ENCODE measurements at places on chromosomes 7 and 10.
A peak's percentile ranks its signal among the peaks of the same experiment; 100 is the strongest.

DNA sequence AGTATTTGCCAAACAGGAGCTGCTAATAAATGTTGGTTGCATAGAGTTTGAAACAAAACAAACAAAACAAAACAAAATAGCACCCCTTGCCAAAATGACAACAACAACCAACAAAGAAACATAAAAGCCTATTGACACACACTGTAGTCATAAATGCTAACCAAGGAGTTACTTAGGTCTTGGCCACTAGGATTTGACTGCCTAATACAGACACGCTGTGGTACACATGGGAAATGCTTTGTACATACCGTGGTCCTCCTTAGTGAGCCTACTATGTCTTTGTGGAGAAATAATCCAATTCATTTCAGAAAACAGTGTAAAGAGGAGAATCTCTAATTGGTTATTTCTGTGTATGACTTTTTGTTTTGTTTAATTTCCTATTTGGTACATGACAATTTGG, 53.2 kb upstream of the MTPN start:
- DNase-seq, result no peak

DNA sequence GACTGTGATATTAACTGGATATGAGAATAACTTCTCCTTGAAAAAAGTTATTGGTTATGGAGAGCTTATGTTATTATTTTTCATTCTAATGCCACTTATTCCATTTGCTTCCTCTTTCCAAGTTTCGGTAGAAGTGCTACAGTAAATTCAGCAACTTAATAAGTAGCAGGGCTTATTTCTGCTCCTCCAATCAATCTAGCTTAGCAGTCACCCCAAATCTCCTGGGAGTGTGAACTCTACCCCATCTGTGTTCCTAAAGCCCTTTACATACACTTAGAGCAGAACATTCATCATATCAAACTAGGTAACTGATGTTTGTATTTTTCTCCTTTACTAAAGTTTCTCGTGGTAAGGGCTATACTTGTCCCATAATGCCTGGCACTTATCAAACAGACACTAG, 8.7 kb downstream of the ARL3 start:
- DNase-seq, result no peak

GRCh38 chr10:82206831-82207230, 331.8 kb downstream of the NRG3 start:
- no peak for DNase-seq

DNA sequence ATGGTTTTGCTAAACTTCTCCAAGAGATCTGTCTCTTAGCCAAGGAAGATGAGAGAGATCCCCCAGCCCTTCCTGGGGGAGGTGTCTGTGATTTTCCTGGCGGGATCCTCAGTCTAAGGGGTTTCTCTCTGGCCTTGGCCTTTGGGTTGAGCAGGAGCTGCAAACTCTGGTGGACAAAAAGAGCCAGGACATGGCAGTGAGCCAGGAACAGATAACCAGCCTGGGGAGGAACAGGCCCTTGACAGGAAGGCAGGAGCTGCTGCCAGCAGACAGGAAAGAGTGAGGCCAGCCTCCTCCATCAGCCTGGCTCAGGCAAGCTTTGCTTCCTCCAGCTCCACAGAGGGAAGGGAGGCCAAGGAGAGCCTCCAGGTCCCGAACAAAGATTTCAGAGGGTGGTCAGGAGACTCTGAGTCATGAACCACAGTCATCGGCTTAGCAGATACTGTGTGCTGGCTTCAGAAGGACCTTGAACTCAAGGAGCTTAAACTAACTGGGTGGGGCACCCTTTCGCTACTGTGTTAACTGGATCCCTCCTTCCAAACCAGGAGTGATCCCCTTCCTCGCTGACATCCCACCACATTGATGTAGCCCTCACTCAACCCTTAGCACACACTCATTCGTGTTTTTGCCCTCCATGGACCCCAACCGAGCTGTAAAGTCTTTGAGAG, 34.7 kb downstream of the DDIT4 start:
- DNase-seq, result no peak

DNA sequence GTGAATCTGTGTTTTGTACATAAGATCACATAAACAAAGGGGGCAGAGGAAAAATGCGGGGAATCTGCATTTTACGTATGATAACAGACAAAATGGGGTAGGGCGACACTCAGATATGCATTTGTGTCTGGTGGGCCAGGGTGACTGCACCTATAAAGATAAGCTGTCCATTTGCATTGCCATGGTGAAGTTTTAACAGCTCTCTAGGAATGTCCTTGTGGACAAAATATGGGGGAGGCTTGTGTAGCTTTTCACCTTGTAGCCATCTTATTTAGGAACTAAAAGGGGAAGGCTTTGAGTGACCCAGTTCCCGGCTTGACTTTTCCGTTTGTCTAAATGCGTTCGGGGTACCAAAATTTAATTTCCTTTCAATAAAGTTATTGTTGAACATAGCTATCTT, 92.4 kb upstream of the AGBL3 start:
- DNase-seq, result no peak

- peak; percentile 42 for DNase-seq
Measured at GRCh38 chr10:6528198-6528950, 51.7 kb downstream of the PRKCQ start.

- DNase-seq, result no peak
Measured at GRCh38 chr7:11681461-11681860, 150.5 kb downstream of the THSD7A start.

DNA sequence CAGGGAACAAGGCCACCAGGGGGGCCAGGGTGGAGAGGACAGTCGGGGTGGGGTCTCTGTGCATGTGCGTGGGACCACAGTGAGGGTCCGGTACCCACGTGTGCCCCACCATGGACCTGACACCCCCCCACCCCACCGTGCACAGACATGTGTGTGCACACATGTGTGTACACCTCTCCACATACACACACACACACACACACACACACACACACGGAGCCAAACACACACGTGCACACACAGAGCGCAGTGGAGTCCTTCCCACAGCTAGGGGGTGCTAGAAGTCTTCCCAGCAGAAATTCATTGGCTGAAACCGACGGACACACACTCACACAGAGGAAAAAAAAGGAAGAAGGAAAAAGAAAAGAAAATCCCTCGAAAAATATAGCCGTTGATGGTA, 42.8 kb upstream of the GNA12 start:
- peak; percentile 63 for DNase-seq

- DNase-seq, result no peak
Measured at GRCh38 chr7:116786791-116787443, 75.5 kb upstream of the CAPZA2 start.

DNA sequence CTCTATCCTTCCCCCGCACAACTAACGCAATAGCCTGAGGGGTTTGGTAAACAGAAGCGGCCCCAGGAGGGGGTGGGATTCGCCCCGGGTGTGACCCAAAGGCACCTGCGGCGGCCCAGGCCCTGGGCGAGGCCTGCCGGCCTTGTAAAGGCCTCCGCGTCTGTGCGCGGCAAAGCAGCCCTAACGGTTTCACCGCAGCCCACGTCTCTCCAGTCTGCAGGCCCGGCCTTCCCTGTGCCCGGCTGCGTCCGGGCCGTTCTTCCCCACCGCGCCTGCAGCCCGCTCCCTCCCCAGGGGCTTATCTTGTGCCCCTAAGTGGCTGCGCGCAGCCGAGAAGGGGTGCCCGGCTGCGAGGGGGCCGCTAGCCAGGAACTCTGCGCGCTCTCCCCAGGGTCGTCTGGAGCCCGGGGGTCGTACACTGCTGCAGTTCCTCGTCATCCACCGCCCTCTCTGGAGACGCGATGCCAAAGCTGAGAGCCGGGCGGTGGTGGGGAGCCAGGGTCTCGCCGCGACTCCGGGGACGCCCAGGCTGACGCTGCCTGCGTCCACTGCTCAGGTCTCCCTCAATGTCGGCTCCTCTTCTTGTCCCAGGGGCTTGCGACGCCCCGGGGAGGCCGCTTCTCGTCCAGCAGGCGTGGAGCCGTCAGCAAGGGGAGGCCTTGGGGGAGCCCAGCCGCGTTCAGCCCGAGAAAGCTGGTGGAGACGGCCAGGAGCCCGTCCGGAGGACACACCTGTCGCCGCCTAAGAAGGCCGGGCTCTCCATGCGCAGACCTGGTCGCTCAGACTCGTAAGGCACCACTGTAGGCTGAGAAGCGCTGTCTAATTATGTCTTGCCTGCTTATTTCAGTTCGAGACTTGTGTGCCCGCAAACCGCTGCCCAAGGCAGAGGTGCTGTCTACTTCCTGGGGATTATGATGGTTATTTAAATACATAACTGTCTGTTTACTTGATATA, 132.3 kb downstream of the SPAG6 start:
- no peak for DNase-seq

DNA sequence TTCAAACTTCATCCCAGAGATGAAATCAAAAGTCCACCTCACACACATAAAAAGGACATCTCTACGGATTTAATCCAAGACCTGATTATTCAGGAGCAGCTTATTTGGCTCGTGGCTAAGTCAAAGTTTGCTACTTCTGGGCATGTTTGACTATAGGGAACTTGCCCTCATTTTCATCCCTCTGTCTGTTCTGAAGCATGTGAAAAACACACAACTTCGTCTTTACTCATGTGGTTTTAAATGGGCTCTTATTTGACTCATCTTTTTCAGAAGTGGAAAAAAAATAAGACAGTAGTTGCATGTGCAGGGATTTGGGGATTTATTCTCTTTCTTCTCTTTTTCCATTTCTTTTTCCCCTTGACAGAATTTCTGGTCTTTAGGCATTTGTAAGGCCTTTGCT, 295.9 kb downstream of the TFEC start:
- DNase-seq, result no peak

DNA sequence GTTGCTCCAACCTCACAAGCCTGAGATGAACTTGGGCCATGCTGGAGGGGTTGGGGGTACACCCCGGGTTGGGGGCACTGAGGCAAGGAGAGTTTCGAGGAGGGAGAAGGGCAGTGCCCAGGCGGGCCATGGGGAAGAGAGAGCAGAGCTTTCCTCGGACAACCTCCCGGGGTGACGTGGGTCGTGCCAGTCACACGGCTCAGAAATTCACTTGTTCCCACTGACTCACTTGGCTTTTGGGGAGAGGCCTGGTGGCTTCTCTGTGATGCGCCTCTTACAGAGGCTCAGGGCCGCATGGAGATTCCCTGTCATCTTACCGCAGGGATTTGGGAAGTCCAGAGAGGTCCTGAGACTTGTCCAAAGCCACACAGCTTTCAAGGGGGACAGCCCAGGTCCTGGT, 2.9 kb downstream of the LAT2 start:
- DNase-seq, result no peak

GRCh38 chr7:129298268-129298893, 73.6 kb downstream of the AHCYL2 start:
- DNase-seq, result peak; percentile 44

GRCh38 chr10:97731346-97732051, 5.4 kb upstream of the ZFYVE27 start:
- DNase-seq, result peak; percentile 58

GRCh38 chr10:86248062-86248461, 118.5 kb downstream of the GRID1 start:
- no peak for DNase-seq

DNA sequence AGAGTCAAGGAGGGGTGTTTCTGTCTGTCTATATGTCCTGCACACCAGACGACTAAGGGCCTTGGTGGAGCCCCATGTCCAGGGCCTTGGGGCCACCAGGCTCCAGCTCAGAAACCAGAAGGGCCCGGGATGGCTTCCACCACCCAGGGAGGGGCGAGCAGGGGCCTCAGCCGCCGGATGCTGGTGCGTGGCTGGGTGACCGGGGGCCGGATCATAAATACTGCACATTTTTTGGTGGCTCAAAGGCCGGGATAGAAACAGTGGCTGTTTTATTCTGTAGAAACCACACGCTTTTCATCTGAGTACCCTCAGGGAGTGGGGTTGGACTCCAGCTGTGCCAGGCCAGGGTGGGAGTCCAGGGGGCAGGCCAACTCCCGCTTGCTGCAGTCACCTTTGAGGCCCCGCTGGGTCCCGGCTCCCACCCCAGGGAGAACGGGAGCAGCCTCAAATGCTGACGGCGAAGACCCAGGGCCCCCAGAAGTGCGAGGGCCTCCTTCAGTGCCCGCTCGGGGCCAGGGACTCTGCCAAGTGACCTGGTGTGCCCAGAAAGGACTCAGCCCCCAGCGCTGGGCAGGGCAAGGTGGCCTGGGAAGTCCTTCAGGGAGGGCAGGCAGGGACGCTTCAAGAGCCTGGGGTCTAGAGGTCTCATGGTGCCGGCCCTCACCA, 28.2 kb downstream of the PDGFA start:
- no peak for DNase-seq

DNA sequence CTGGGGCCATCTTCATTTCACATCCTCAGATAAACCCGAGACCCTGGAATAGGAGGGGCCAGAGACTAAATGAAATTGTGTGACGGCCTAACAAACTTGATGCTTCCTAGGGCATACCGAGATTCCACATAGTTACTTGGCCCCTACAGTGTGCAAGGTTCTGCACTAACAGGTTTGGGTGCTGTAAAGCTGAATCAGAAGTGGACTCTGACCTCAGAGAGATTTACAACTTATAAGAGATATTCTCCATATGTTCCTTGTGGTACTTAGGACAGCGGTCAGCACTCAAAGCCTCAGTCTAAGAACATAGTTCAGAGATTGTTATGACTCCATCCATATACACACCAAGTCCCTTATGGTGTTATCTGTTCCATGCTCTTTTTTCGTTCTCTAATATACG, 55.1 kb upstream of the FHIP2A start:
- DNase-seq, result no peak

- DNase-seq, result no peak
Measured at GRCh38 chr7:157897681-157898080, 560.9 kb downstream of the DNAJB6 start.

- DNase-seq, result no peak
Measured at GRCh38 chr10:132634241-132634946, 96.8 kb downstream of the INPP5A start.

DNA sequence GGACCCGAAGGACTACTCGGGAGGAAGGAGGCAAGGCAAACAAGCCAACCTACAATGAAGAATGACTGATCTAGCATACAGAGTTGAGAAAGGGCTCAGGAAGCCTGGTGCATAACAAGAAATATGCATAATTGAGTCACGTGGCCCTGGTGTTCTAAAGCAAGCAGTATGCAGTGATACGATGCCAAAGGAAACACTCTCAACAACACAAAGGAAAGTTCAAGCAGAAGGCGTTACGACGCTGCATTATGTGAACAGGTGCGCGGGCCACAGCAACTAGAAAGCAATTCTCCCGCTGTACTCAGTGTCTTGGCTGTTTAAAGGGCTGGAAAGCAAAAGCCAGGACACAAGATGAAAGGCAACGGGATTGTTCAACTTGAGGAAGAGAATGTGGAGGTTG, 100.8 kb downstream of the PRTFDC1 start:
- DNase-seq, result no peak

- no peak for DNase-seq
Measured at GRCh38 chr7:134084488-134085144, 42.5 kb upstream of the LRGUK start.

DNA sequence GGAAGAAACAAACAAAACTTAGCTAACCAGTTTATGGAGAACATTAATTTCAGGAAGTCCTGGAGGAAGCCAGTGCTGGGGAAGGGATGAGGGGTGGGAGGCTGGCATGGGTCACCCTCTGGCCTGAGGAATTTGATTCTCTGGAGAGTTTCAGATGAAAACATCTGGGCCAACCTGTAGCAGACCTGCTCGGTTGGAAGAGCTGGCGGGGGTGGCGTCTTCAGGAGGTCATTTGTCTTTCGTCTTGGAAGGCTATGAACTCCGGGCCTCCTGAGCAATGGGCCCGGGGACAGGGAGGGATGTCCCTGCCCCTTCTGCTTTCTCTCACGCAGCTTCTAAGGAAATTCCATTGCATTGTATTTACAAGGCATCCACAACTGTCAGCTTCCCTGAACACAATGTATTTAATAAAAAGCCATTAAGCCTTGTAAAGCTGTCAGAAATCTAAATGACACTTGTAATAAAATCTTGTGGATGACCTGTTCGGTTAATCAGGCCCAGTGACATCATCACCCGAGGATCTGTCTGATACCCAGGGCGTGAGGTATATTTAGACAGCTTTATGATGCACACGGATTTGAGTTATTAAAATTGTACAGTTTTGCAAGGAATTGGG, 250.5 kb downstream of the RAB11FIP2 start:
- DNase-seq, result no peak

All from CD4-positive, alpha-beta T cell treated with Interleukin-15 for 4 hours (primary cell).